ENCODE measurements at places on chromosomes 5 and 9.

DNA sequence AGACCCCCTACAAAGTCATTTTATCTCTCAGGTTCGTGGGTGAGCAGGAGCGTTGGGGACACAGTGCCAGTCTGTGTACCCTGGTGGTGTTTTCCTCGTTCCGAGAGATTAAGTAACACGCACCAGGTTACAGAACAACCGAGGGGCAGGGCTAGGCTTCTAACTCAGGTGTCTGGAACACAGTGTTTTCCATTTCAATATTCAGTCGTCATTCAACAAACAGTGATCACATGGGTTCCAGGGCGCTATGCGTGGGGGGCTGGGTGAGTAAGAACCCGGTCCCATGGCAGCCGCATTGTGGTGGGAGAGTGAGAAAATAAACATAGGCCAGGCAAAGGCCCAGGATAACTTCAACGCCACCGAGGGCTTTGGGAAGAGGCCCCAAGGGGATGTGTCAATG lies 55.9 kb upstream of the RNU6ATAC start:
- DNase-seq, result no peak

GRCh38 chr5:151618907-151619306 lies 27.8 kb upstream of the FAT2 start:
- no peak for DNase-seq

GRCh38 chr5:142847898-142848790 lies 78.0 kb downstream of the ARHGAP26 start:
- no peak for DNase-seq

DNA sequence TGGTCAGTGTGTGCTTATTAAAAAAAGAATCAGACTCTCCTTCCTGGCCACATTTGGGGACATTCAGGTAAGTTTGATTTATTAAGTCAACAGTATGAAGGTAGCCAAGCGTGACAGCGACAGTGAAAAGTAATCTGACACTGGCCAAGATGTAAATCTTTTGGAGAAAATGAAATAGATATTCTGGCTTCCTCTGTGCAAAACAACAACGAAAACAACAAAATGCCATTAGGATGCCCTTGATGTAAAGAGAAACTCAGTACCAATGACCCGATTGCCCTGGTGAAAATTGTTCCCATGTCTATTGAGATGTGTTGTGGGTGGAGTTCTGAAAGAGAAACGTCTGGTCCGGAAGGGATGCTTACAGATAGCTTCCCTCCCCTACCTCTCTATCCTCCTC lies 267.8 kb downstream of the MAT2B start:
- no peak for DNase-seq

GRCh38 chr9:14466429-14466818 lies 152.5 kb upstream of the NFIB start:
- DNase-seq, result no peak

Data from CD8-positive, alpha-beta T cell (primary cell).